ENCODE measurements at places on chromosomes 6 and 20.

- no peak for DNase-seq
Measured at GRCh38 chr6:138410048-138410735, 6.2 kb downstream of the HEBP2 start.

DNA sequence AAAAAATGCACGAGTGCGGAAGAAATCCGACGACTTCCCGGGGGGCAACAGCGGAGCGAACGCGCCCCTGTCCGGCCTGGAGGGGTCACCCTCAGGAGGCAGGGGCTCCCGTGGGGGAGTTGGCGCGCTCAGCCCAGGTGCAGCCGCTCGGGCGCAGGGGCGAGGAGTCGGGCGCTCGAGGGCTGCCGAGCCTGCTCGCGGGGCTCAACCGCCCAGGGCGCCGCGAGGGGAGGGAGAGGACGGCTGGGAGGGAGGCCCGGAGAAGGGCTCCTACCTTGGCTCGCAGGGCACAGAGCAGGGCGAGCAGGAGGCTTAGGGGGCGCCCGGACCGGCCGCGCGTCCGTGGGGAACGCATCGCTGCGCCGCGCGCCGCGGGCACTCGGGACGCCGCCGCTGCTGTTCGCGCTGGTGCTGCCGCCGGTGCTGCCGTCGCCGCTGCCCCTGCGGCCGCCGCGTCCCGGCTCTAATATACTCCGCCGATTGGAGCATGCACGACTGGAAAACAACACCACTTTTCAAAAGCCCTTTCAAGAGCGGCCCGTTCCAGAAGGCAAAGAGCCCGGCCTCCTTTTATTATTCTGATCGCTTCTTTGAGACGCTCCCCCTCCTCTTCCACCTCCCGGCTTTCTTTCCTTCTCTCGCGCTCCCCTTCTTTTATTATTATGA, 490 bp downstream of the JAG1 start:
- no peak for DNase-seq

DNA sequence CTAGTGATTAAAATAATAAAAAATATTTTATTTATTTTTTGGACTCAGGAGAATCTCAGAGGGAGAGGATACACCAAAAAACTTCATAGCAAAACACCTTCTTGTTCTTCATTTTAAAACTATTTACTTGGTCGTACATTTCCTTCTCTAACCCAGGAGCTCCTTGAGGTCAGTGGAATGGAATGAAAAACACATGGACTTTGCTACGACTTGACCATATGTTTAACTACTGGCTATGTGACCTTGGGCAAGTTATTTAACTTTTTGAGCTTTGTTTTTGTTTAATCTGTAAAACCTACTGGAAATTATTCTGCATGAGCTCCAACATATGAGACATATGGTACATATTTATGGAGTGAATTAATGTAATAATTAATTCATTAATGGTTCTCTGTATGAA, 1005.5 kb upstream of the CITED2 start:
- DNase-seq, result no peak

DNA sequence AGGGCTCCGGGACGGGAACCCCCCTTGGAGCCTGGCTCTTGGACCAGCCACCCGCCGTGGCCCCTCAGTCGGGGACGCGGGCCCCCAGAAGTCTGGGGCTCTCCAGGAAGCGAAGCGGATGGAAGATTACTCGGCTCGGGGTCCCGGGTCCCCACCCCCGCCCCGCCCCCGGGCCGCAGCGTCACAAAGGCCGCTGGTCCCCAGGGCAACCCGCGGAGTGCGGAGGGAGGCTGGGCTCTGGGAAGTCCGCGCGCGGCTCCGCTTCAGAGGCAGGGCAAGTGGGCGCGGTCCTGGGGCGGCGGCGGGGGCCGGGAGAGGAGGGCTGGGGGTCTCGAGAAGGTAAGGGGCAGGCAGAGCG, at the start of gene FNDC11:
TSS of gene FNDC11 (plus strand) at position 227 of the 358 bp plus-strand sequence. CDS start 1,505 bp downstream, outside the sequence.
- DNase-seq, result no peak

GRCh38 chr20:25087186-25087929, 5.4 kb upstream of the VSX1 start:
- DNase-seq, result no peak

DNA sequence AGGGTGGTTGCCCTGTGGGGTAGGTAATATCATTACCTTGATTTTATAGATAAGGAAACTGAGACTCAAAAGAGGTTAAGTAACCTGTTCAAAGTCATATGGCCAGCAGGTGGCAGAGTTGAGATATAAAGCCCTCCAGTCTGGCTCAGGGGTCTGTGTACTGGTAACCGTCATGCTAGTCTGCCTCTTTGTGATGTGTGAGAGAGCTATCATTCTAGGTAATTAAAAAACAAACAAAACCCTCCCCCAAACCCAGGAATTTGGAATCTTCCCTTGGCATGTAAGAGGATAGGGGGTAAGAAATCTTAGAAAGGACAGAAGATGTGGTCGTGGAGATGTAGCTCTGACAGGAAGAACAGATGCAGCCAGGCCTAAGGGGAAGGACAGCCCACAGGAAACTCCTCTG, 206.0 kb downstream of the CDC5L start:
- peak; percentile 9 for DNase-seq

Measured in forelimb muscle (tissue), 1 donor.